Activated T-cell treated with anti-CD3 and anti-CD28 coated beads for 4 hours (primary cell): ENCODE measurements at places on chromosomes 11 and 22.

DNA sequence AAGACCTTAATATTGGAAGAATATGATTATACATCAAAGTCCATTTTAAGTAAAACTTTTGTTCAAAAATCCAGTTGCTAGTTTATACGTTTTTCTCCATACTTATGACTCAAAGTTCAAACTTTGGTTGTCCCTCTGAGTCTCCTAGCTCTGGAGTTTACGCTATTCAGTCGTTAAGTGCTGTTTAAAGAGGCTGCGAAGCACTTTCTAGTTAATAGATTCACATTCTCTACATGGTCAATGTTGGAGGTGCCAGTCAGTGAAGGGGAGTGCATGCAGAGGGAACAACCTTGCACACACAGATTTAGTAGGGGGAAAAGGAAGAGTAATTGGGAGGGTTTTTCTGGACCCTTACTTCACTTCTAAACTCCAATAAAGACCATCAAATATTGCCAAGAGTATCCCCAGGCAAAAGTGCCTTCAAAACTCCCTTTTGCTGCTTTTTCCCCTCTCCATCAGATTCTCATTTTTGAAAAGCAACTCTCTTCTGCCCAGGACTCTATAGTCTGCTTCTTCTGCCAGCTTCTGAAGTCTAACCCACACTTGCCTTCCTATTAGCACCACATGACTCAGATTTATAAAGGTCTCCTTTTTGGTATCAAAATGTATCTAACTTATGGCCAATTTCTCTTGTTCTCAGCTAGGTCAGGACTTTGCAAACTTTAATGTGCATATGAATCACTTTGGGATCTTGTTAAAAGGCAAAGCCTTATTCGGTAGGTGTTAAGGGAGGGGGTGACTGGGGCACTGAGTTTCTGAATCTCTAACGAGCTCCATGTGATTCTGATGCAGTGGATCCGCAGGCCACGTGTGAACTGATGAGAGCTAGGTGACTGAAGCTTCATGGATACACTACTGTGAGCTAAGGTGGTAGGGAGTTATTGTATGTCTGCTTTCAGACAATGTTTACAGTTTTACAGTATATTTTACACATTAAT lies 96.2 kb upstream of the MTMR2 start:
- no peak for DNase-seq

GRCh38 chr11:26675233-26675928 lies 46.5 kb downstream of the SLC5A12 start:
- no peak for DNase-seq

GRCh38 chr11:106642331-106642730 lies 375.9 kb downstream of the GUCY1A2 start:
- no peak for DNase-seq

DNA sequence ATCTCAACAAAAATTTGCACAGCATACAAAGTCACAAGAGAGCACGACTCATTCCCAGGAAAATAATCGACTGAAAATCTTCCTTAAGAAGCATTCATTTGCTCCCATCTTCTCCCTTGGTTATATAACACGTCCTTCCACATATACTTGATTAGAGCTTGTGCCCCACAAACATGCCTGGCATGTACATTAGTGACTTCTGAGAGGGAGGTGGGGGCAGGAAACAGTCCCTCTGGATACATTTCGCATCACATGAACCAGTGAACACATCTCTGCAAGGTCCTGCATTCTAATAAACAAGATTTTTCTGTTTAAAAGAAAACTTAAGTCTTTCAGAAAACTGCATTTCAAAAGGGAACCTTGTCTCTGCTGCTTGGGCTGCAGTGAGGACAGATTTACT lies 54.1 kb upstream of the IGLL5 start:
- no peak for DNase-seq

GRCh38 chr11:36718451-36718850 lies 120.4 kb upstream of the RAG2 start:
- no peak for DNase-seq

GRCh38 chr11:128737704-128738103 lies 43.8 kb downstream of the FLI1 start:
- no peak for DNase-seq

- no peak for DNase-seq
Measured at GRCh38 chr11:133254601-133255000, 277.7 kb downstream of the OPCML start.

DNA sequence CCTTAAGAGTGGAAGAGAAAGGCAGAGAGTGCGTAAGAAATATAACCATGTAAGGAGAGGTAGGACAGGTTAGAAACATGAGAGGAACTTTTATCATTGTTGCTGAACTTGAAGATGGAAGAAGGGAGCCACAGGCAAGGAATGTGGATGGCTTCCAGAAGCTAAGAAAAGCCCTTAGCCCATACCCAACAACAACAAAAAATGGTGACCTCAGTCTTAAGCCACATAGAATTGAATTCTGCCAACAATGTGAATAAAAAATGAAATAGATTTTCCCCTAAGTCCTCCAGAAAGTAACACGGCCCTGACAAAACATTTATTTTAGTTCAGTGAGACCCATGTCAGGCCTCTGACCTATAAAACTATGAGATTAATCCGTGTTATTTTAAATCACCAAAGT lies 767.3 kb downstream of the FAM181B start:
- no peak for DNase-seq

GRCh38 chr11:819129-819931 lies 616 bp downstream of the PNPLA2 start:
- DNase-seq: peak; percentile 91

GRCh38 chr11:2911785-2912391 lies 17.3 kb downstream of the PHLDA2 start:
- no peak for DNase-seq

GRCh38 chr11:104678408-104678807 lies 219.9 kb downstream of the CASP12 start:
- DNase-seq: no peak

DNA sequence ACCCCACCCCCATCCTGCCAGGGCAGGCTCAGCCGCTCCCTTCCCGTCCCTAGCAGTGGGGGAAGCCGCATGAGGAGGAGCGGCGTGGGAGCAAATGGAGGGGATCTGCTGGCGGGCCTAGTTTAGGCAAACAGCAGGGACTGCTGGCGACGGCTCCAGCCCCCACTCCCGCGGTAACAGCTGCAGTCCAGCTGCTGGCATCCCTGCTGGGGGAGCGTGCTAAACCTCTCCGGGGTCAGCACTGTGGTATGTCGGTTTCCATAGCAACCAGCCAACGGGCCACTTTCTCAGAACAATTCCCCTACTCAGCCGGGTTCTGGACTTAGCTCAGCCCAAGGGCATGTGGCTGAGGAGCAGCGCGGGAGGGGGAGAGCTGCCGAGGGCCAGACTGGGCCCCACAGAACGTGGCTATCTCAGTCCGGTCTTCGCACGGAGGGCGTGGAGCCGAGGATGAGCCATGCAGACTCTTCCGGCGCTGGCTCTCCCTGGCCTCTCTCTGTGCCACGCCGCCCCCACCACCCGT lies 98.8 kb downstream of the PKNOX2 start:
- no peak for DNase-seq
